Hepatocyte (in vitro differentiated cells): ENCODE measurements at places on chromosomes 13 and 19. TPM values are rescaled to one million over a fixed set of nuclear protein-coding genes. Genes with fewer than 3 reads are reported as not detected.
A peak's percentile ranks its signal among the peaks of the same experiment; 100 is the strongest.

DNA sequence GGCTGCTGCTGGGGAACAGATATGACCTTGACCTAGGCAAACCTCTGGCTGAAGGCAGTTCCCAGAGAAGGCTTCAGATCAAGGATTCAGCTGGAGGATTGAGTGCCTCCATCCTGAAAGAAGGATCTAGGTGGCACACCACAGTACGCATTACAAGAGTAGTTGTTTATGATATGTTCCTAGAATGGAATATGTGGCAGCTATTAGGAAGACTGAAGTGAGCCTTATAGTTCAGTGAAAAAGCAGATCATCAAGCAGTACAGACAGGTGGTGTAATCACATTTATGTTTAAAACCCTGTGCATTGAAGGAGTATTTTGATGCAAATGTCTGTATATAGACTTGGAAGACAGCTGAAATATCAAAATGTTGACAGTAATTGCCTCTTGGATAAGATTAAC lies 116.0 kb downstream of the ZAR1L start:
- DNase-seq, result no peak

DNA sequence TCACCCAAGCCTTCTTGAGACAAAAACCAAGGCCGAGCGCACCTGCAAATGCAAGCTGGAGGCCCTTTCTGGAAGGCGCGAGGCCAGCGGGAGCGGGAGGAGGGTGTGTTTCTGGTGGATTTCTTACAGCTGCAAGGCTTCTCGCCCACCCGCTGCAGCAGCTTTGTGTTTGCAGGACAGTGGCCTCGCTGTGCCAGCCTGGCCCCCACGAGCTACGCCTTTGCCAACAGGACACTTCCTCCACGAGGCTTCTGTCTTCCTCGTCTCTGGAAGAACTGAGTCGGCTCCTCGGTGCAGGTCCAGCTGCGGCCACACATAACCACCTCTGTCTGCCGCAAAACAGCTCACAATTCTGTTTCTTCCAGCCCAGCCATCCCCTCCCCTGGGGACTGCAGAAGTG lies 10.1 kb downstream of the ATCAY start:
- no peak for DNase-seq

DNA sequence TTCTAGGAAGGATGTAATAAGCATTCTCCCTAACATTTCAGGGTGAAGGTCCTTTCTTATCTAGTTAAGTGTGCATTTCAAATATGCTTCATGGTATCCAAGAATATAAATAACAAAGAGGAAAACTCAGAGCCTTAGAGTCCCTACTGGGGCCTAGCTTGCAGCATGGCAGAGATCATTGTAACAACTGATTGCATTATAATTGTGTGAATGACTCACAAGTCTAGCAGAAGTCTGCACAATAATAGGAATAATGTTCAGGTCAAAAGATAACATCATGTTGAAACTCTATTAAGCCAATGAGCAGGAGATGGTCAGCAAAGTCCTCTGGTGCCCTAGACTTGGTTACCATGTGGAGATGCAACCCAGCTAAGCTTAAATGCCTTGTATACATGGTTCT lies 3.4 kb downstream of the POSTN start:
- no peak for DNase-seq

DNA sequence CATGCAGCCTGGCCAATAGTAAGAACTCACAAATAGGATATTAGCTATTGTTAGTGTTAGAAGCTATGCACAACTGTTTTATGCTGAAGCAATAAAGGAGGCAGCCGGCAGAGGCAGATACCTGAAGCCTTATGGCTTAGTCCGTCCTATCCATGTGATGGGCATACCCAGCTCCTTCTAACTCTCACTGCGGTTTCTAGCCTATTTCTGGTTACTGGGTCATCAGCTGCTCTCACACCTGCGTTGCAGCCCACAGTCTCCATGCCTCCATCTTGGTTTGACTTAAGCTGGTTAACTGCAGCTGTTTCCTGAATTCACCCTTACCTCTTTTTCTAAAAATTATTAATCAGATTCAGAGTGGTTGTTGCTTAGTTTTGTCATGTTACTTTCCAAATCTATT lies 40.5 kb upstream of the CNMD start:
- DNase-seq, result no peak

Gene CYP2A7
- not detected in 2 replicates for polyA plus RNA-seq

DNA sequence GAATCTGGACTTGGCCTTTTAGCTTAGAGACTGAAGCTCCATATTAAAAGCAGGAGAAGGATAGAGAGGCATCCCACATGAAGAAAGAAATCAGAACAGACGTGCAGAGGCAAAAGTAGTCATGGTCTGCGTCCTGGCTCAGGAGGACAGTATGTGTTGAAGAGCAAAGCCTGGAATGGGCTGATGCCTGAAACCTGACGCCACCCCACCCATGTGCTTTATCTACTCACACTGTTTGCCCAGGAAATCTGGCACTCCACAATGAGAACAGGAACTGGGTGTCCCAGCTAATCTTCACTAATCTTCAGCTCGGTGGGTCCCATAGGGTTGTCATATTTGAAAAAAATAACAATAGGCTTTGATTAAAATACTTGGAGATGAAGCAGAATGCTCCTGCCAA lies 549.0 kb upstream of the GPC6 start:
- peak; percentile 8 for DNase-seq

- DNase-seq, result no peak
Measured at GRCh38 chr13:78227709-78228108, 309.1 kb upstream of the EDNRB start.

GRCh38 chr13:98267080-98267912 lies 90.2 kb upstream of the RNF113B start:
- peak; percentile 74 for DNase-seq

GRCh38 chr13:35964863-35965180 lies 166.4 kb downstream of the DCLK1 start:
- peak; percentile 41 for DNase-seq

Gene KCNC3
- 1.5 and 1.6 TPM in 2 replicates for polyA plus RNA-seq

Gene PGLYRP1
- polyA plus RNA-seq, result not detected in 2 replicates

DNA sequence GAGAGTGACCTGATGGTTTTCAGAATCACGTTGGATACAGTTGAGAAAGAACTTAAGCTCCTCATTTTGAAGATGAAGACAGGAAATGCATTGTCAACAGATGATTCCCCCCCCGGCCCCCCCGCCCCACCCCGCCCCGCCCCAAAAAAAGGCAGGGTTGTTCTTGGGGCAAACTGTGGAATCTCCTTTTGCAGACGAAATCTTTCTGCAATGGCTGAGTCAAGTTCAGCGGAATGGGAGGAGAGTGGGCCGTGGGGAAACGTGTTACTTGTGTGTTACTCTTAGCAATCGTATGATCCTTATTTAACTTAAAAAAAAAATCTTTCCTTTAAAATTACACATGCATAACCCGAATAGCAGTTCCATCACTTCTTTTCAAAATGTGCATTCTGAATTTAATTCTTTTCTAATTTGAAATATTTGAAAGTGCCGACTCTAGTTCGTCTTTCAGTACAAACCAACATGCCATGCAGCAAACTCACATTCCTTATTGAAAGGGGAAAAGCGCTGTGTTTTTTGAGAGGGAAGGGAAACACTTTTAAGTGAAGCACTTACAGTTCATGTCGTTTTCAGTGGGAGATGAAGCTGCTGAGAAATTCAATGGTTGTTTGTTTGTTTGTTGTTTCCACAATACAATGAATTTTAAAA lies 348.5 kb upstream of the ARGLU1 start:
- no peak for DNase-seq

- DNase-seq, result no peak
Measured at GRCh38 chr19:50673118-50673517, 23.9 kb downstream of the C19orf81 start.

DNA sequence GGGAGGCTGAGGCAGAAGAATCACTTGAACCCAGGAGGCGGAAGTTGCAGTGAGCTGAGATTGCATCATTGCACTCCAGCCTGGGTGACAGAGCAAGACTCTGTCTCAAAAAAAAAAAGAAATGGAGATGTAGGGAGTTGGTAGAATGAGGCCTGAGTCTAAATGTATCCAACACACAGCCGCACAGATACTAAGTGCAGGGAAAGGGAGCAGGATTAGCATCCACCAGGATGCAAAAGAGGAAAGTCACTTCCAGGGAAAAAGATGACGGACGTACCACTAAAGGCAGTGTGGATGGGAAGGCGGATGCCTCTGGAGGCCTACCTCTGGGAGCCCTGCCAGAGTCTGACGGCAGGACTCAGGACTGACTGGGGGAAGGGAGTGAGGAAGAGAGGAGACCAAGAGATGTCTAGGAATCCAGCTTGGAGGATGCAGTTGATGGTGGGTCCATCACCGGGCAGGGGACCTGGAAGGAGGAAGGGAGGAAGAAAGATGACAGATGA lies 6.8 kb downstream of the FAM98C start:
- no peak for DNase-seq

DNA sequence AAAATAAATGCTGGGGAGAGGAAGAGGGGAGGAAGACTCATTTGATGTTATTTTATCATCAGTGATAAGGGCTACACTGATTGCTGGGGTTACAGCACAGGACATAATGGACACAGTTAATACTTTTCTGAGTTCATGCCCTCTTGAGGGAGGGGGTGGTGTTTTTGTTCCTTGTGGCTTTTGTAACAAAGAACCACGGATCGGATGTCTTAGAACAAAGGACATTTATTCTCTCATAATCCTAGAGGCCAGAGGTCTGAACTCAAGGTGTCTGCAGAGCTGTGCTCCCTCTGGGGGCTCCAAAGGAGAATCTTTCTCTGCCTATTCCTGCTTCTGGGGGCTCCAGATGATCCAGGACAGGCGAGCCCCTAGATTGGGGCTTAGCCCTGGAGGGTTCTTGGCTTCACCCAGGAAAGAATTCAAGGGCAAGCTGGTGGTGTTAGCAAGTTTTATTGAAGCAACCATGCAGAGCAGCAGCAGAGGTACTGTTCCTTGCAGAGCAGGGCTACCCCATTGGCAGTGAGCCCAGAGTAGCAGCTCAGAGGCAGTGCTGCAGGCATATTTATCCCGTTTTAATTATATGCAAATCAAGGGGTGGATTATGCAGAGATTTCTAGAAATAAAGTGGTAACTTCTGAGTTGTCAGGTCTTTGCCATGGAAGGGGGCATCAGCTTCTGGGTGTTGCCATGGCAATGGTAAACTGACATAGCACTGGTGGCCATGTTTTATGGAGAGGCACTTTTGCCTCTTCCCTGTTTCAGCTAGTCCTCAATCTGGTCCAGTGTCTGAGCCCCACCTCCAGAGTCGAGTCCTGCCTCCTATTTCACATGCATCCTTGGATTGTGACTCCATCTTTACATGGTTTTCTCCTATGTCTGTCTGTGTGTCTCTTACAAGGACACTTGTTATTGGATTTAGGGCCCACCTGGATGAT lies 18.0 kb downstream of the VAV1 start:
- no peak for DNase-seq

- DNase-seq, result peak; percentile 15
Measured at GRCh38 chr13:102286326-102286725, 115.5 kb downstream of the FGF14 start.

Gene P2RY11
- 6.1 TPM in 2 replicates for polyA plus RNA-seq

Gene ACP4
- polyA plus RNA-seq, result not detected in 2 replicates

GRCh38 chr13:30714629-30715371 lies 20.5 kb upstream of the ALOX5AP start:
- no peak for DNase-seq

DNA sequence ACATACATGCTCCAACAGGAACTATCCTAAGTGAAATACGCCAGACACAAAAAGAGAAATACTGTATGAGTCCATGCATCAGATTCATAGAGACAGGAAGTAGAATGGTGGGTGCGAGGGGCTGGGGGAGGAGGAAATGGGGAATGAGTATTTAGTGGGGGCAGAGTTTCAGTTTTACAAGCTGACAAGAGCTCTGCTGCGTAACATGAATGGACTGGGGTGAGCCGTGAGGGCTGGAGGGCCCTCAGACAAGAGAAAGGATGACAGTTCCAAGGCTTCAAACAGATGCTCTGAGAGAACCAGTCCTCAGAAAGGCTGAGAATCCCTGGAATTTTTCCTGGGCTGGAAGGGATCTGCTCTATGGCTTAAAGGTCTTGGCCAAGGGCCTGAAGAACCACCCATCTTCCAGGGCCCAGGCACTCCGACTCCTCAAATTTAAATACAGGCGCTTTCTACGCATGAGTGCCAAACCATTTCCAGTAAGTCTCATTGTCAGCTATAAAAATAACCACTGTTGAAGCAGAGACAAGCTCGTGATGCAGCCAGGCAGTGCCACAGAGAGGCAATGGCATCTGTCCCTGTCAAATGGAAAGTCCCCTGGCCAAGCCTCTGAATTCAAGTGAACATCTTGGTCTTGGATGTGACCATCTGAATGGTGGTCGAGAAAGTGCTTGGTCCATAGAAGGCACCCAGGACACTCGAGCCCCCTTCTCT lies 17.5 kb downstream of the KLF2 start:
- DNase-seq, result peak; percentile 38

Gene PCDH20
- polyA plus RNA-seq, result 5.1 and 7.2 TPM in 2 replicates

GRCh38 chr13:113996081-113996911 lies 22.4 kb upstream of the C13orf46 start:
- no peak for DNase-seq

DNA sequence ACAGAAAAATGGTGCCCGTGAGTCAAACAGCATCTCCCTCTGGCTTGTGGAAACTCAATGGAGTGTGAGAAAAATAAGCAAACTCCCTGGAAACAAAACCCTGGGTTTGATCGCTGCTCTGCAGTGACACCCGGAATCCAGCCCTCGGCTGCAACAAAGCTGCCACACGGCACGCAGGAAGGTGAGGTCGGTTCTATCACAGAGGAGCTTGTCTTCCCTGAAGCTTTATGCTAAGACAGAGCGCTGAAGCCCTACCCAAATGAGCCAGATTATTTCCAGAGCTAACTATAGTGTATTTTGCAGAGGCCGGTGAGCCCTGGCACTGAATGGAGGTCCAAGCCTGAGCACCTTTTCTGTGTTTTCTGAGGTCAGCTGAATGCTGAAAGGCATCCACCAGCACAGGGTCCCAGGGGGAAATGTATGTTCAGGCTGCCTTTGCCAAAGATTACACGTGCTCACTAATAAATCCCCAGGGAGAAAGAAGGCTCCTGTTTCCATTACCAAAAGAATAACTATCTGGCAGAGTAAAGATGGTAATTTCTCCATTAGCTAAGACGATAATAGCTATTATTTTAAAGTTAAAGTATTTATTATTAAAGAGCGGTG lies 77.8 kb downstream of the TSHZ3 start:
- no peak for DNase-seq

- no peak for DNase-seq
Measured at GRCh38 chr13:109870696-109871370, 84.5 kb upstream of the IRS2 start.

GRCh38 chr13:44068169-44068568 lies 188.5 kb downstream of the LACC1 start:
- no peak for DNase-seq

DNA sequence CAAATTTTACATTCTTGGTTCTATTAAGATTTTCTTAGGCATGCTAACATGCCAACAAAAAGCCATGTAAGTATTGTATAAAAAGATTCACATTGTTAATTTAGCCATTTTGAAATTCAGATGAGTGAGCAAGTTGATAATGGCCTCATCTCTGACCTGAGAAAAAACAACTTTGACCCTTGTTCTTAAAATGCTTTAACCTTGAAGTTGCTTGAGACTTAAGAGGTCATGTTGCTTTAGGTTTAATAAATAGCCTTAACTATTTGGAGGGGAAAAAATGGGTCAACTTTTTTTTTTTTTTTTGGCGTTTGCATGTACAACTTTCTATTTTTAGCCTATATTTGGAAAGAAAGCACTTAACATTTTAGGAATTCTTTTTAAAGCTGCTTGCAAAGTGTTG lies 6.0 kb downstream of the MIR17HG start:
- DNase-seq, result no peak
